Left renal cortex interstitium (tissue), 4 donors: ENCODE measurements at places on chromosomes 3 and 15. TPM values are rescaled to one million over a fixed set of nuclear protein-coding genes. Genes with fewer than 3 reads are reported as not detected.

The BLM gene
- 13.8 TPM for polyA plus RNA-seq

The GHSR gene
- polyA plus RNA-seq = not detected

- no peak for DNase-seq
Observed at GRCh38 chr15:26352909-26353308, 420.0 kb downstream of the GABRB3 start.

The KBTBD13 gene
- polyA plus RNA-seq = 0.05 TPM

- no peak for DNase-seq
Observed at GRCh38 chr3:46947981-46948791, 28.4 kb downstream of the CCDC12 start.

GRCh38 chr3:155047672-155048071, 32.4 kb upstream of the MME start:
- DNase-seq = no peak

The PLA2G4E gene
- polyA plus RNA-seq = not detected

DNA sequence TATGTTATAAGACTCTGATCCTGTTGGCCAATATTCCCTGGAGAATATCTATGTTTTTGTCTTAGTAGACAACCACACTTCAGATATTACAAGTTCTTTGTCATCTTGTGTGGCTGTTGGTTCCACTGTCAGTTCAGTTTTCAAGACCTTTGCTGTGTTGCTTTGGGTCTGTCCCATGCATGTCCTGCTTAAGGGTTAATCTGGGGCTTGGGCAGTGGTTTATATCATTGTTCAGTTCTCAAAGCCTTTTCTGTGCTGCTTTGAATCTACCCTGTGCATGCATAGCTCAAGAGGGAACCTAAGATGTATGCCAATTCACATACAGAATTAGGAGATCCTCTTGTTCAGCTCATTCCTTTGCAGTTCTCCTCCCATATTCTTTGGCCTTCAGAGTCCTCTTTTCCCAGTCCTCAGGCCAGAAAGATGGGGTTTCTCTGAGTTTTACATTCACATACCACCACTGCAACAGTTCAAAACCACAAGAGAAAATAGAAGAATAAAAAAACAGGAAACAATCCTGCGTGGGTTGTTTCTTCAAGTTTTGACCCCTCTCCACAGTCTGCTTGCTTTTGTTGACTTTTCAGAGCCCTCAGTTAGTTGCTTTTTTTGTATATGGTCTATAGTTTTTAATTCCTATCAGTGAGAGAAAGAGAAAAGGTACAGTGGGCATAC, 21.6 kb downstream of the BUB1B start:
- no peak for DNase-seq

DNA sequence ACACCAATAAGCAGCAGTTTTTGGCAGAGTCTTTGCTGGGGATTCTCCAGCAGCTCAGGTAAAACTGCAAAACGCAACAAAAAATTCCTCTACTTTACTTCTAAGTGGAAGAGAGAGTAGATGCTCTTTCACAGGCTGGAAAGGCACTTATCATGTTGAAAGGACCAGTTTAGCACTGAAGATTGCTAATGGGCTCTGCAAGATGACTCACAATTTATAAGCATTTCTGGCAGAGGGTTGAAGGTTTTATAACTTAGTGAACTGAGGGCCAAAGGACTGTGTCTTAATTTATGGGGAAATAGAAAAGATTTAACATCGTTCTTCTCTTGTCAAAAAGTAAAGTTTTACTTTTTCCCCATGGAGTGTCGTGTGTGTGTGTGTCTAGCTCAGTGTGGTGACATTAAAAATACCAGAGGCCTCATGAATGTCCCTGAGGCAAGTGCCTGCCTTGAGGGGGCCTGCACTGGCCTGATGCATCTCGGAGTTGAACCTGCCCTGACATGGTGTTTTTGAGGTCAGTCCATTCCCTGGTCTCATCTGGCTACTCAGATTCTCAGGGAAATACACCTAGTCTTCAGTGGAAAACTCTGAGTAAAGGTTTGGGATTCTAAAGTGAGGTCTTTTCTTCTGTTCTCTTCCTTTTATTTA, 1092.0 kb downstream of the NAALADL2 start:
- DNase-seq = no peak

GRCh38 chr3:173938616-173939015, 541.1 kb downstream of the NLGN1 start:
- DNase-seq = no peak

- no peak for DNase-seq
Observed at GRCh38 chr3:46883054-46883829, 5.7 kb downstream of the PTH1R start.

DNA sequence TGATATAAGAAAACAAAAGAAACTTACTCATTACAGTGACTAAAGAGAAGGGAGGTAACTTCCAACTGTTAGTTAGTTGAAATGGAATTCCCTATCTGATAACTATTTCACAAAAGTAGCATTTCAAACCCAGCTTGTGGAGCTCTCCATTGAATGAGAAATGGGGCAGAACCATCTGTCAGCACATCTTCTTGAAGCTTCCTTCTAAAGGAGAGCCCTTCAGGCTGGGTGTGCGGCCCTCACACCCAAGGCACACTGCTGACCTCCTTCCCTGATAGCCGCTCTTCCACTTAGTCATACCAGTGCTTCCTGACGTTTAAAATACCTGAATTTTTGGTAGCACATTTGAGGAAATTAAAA, 28.1 kb upstream of the VEPH1 start:
- DNase-seq = no peak

GRCh38 chr15:64067564-64068030, 21.3 kb upstream of the DAPK2 start:
- peak; percentile 31 for DNase-seq

The CHST14 gene
- 32.2 TPM for polyA plus RNA-seq

DNA sequence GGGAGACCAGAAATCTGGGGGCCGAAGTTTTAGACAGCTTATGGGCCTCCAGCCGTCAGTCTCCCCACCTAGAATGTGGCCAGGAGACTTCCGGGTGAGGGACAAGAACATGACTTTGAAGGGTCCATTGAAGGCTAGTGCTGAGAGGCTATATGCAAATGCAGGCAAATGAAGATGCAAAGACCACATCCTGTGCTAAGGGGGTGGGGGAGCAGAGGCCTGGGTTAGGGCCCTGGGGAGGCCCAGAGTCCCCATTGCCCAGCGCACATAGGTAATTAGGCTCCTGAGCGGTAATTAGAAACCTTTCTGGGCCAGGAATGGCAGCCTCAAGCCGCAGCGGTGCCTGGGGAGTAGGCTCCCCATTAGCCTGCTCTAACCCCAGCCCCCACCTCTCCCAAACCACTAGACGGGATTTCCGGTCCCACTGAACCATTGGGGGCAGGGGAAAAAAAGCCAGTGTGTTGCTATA, 6.8 kb downstream of the CSK start:
- no peak for DNase-seq

The ARGFX gene
- polyA plus RNA-seq = not detected

DNA sequence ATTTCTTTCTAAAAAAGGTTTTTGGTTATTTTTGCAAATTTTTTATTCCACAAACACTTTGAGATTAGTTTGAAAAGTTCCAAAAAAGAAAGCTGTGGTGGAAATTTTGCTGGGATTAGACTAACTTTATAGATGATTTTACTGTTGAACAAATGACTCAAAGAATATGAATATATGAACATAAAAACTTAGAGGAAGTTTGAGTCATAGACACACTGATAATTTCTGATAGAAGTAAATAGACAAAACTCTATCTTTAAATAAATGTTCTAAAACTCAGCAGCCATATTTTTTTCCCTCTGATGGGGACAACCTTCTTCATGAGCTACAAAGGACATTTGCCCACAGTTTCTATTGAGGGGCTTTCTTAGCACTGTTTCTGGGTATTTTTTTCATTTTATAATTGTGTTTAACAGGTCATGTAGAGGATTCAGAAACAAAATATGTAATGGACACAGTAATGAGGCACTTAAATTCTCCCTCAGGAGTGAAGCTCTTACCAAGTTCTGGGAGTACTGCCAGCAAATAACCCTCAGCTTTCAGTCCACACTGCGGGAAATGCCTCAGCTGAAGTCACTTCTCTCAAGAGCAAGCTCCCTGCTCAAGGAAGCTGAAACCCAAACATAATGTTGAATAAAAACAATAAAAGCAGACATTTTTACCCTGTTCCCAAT, 157.6 kb downstream of the NFKBIZ start:
- no peak for DNase-seq

DNA sequence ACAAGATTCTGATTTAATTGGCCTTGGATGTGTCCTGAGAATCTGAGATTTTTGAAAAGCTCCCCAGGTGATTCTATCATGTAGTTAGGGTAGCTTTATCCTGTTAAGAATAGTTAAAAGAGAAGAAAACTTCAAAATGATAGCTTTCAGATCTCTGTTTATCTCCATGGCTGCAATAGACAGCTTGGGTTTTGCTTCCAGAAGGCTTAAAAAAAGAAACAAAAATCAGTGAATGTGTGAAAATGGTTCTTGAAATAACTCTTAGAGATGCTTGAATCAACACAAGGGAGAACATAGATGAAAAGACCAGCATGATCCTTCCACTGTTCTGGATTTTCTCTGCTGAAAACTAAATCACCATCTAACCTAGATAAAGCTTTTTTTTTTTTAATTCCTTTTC, 60.8 kb upstream of the TMC3 start:
- no peak for DNase-seq

DNA sequence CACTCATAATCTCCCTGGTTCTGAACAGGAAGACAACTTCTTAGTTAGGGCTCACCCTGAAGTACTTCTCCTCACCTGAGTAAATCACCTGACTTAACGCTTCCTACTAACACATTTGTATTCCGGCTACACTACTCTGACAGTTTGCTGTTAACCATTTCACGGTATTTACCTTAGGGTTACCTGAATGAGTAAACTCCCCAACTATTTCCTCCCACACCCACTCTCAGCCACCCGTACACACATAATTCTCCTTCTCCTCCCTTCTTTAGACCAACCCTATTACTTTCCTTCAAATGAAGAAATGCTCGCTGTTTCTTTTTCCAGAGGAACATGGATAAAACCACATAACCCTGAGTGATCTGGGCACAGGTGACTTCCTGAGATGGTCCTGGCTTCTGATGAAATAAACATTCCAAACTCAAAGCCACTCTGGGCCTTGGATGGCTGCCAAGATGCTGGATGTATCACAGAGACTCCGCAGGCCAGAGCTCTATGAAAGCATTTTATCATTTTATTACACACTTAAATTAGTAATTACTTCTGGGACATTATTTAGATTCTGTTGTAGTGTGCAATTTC, 183.6 kb upstream of the ATP11B start:
- no peak for DNase-seq
